ENCODE measurements at places on chromosomes 4 and X.

DNA sequence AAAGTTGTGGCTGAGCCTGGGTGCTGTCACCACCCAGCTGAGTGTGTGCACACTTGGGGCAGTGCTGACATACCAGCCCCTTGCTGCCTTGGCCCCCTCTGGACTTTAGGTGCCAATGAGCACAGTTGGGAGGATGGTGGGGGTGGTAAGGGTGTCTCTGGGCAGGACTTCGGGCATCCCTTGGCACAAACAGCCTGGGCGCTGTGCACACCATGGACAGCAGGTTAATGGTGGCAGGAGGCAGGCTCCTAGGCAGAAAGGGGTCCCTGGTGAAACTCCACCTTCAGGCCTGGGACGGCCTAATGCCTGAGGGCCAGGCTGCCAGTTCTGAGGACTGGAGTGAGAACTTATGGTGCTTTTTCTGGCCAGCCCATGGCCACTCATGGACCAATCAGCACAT is 32.4 kb upstream of the TEX13C start:
- no peaks in the 10 kb centered on the region for H3K27me3 ChIP-seq
- no peak overlapping the region for H3K4me3 ChIP-seq
- H3K4me1 ChIP-seq = no peaks in the 10 kb centered on the region
- H3K27ac ChIP-seq = no peak overlapping the region
- DNase-seq = no peak

GRCh38 chr4:168183717-168184571 is 91.6 kb downstream of the ANXA10 start:
- no peak overlapping the region for H3K4me3 ChIP-seq
- H3K36me3 ChIP-seq = no peaks in the 10 kb centered on the region
- H3K27ac ChIP-seq = no peak overlapping the region

DNA sequence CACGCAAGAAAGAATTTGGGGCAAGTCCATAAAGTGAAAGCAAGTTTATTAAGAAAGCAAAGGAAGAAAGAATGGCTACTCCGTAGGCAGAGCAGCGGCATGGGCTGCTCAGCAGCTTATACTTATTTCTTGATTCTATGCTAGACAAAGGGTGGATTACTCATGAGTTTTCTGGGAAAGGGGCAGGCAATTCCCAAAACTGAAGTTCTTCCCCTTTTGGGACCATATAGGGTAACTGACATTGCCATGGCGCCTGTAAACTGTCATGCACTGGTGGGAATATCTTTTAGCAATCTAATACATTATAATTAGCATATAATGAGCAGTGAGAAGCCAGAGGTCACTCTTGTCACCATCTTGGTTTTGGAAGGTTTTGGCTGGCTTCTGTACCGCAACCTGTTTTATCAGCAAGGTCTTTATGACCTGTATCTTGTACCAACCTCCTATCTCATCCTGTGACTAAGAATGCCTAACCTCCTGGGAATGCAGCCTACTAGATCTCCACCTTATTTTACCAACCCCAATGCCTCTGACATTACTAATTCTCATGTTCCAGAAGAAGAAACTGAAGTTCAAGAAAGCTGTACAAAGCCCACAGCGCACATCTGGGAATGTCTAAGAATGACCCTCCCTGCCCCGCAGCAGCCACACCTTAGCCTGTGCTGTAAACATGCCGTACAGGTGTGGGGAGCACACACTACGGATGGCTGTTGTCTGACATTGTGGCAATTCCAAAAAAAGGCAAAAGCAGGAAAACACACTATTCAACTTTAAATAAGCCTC is 18.6 kb downstream of the RXFP1 start:
- no peak for DNase-seq
- H3K4me1 ChIP-seq = peaks cover 2% of the 10 kb centered on the region
- H3K36me3 ChIP-seq = no peaks in the 10 kb centered on the region
- no peak overlapping the region for H3K4me3 ChIP-seq

GRCh38 chr4:136793848-136794247 is 738.4 kb downstream of the PCDH18 start:
- H3K36me3 ChIP-seq = no peaks in the 10 kb centered on the region
- H3K27ac ChIP-seq = no peak overlapping the region
- no peak for DNase-seq

GRCh38 chr4:15551740-15552446 is 82.2 kb downstream of the CC2D2A start:
- H3K27me3 ChIP-seq = no peaks in the 10 kb centered on the region
- DNase-seq = no peak
- H3K4me1 ChIP-seq = no peaks in the 10 kb centered on the region
- H3K4me3 ChIP-seq = no peak overlapping the region
- H3K36me3 ChIP-seq = no peaks in the 10 kb centered on the region
- H3K27ac ChIP-seq = no peak overlapping the region
